ENCODE measurements at places on chromosomes 2 and 18.

- DNase-seq: no peak
Observed at GRCh38 chr18:28740575-28740974, 563.6 kb upstream of the CDH2 start.

DNA sequence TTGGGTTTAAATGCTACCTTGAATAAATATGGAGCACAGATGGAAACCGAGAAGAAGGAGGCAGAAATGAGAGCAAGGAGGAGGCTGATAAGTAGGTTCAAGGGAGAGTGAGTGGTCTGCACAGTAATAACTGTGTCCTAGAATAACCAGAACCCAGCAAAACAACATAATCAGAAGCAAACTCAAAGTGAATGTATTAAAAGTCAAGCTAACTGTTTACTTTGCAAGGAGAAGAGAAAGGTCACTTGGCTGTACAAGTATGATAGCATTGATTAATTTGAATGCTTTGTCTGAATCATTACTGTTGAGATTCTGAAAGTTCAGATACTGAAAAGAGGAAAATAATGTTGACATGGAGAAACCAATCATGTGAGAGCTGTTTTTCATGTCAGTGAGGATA lies 258.8 kb downstream of the PLCL1 start:
- no peak for DNase-seq

- no peak for DNase-seq
Observed at GRCh38 chr2:201191132-201191875, 8.4 kb downstream of the CASP10 start.

GRCh38 chr2:12721566-12722446 lies 5.1 kb downstream of the TRIB2 start:
- DNase-seq: no peak

GRCh38 chr18:48788373-48788772 lies 162.4 kb downstream of the SMAD7 start:
- DNase-seq: no peak

- peak; percentile 96 for DNase-seq
Observed at GRCh38 chr18:61606759-61607158, 273.5 kb downstream of the CDH20 start.
